ENCODE measurements at places on chromosomes 4 and X.

DNA sequence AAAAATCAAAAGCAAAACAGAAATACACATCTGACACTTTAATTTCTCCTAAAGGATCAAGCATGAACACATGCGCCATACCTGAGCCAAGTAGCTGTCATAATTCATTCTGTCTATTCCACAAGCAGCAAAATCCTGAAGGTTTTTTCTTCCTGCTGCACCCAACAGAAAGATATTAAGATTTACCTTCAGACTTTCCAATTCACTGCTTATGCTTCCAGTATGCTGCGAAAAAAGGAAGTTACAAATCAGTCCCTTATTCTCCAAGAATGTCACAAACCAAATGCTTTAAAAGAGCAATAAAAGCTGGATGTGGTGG lies 29.2 kb upstream of the FGFBP2 start:
- no peak for DNase-seq

DNA sequence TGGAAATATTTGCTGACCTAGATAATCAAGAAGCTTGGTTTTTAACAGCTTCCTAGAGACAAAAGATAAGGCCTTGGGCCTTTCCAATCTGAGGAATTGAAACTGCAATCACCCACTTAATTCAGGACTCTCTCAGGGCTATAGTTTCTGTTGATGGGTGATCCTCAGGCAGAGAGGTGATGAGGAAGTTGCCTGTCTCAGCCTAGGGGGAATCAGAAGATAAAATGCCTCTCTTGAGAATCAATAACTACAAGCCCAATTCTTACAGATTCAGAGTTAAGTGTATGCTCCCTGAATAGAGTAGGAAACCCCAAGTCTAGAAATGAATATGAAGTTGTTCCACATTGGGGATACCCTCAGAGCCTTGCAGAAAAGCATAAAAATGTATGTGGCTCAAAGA lies 45.5 kb downstream of the NFKB1 start:
- DNase-seq: no peak

DNA sequence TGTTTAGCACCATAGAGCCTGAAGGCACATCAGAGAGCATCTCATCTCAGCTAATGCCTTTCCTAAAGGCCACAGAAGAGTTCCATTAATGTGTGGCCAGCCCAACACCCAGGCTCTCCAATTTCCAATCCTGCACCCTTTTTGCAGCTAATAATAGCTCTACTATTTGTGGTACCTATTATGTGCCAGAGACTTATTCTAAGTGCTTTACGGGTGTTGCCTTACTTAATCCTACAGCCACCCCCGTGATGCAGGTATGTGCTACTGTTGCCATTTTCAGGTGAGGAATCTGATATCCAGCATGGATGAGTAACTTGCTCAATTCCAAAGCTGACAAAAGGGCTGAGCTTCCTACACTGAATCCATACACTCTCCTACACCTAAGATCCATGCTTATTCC lies 217.6 kb upstream of the GALNT7 start:
- DNase-seq: no peak

GRCh38 chr4:33696586-33696985 lies 2547.7 kb downstream of the ARAP2 start:
- DNase-seq: no peak

DNA sequence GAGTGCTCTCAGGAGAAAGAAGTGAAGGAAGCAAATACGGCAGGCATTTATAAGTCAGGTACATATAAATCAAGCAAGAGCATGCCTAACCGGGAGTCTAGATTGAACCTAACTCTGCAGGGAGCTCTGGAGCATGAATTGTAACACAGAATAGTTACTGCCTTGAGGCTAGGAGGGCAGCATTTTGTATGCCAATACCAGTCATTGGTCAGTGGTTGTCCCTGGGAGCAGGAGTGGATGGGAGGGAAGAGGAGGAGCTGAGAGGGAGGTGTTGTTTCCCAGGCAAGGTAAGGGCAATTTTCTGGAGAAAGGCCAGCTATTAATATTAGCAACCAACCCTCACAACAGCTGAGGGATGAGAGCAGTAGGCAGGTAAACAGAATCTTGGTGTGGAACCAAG lies 224.7 kb upstream of the DCAF8L1 start:
- no peak for DNase-seq

- DNase-seq: no peak
These were observed 8.6 kb upstream of the ENPEP start for GRCh38 chr4:110467400-110467799.

GRCh38 chr4:47650584-47651130 lies 165.6 kb downstream of the ATP10D start:
- no peak for DNase-seq

DNA sequence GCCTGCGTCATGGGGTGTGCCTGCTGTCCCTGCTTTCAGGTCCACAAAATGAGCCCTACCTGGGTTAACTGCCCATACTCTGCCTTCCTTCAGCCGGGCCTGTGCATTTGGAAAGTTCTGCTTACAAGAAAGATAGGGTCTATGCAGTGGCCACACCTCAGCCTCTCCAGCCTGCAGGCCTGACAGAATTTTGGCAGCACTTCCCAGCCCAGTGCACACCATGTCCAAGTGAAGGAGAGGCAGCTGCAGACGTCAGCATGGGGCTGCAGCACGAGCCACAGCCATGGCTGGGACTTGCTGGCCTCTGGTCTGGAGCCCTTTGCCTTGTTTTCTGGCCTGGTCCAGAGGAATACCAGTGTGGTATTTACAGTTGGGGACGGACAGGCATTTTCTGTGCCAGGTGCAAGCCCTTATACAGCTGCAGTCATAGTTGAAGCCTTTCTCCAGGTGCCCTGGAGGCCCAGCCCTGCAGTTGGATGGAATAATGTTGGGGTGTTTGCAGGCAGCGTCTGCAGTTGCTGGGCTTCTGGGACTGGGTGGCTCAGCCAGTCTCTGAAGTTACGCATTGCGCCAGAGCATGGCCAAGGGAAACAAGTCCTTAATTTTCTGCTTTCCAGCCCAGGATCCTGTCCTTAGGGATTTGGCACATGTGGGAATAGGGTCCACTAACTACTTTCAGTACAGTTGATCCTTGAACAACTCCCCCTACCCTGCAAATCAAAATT lies 26.2 kb downstream of the JADE1 start:
- no peak for DNase-seq

- DNase-seq: peak; percentile 43
These were observed 92.5 kb upstream of the EDA2R start for GRCh38 chrX:66731398-66731797.

DNA sequence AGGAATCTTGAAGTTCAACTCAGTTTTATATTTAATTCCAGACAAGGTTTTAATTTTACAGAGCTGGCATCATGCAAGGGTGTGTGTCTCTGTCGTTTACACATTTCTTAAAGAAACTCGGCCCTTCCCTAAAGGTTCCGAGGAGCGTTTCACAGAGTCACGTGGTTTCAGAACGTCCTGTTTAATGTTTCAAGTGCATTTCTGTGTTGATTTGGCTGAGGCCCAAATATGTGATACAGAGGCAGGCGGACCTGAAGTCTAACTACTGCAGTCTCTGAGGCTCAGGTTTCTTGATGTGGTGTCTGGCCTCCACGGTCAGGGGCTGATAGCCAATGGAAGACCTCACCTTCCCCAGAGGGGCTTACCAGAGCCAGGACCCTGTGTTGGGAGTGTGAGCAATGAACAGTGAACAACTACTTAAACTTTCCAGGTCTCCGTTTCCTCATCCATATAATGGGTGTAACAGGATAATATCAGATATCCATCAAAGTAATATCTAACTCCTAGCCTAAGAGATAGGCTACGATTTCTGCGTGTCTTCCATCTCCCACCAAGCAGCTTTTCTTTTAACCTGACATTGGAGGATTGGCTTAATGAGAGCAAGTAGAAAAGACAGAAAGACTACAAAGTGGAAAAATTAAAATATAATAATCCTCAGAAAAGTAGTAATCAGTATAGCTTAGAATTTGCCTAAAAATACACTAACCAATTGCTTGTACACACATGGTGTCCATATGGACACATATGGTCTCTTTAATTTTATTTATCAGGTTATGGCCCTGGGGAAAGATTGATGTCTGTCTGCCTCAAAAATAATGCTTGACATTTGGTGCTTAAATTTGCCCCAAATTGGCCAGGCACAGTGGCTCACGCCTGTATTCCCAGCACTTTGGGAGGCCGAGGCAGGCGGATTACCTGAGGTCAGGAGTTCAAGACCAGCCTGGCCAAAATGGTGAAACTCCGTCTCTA lies 50.0 kb upstream of the TRIM2 start:
- DNase-seq: peak; percentile 27

GRCh38 chr4:110631584-110632505 lies 9.0 kb upstream of the PITX2 start:
- DNase-seq: peak; percentile 61

GRCh38 chr4:164204434-164204833 lies 549.5 kb upstream of the SMIM31 start:
- no peak for DNase-seq

DNA sequence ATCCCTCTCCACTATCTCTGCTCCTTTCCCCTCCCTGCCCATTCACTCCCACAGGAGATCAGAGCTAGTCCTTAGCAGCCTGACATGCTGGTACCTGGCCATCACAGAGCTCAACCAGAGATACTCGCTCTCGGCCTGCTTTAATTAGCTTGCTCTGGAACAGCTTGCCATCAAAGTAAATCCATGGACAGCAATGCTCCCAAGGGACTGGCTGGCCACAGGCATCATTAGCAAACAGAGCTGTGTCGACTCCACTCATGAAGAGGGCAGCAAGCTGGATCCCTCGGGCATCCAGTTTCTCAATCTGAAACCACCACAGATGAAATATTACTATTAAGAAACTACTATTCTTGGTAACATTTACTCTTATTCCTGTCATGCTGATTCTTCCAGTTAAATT lies 43.4 kb upstream of the PHF8 start:
- no peak for DNase-seq

- peak; percentile 53 for DNase-seq
These were observed 189.1 kb upstream of the RBPJ start for GRCh38 chr4:26131711-26132110.

DNA sequence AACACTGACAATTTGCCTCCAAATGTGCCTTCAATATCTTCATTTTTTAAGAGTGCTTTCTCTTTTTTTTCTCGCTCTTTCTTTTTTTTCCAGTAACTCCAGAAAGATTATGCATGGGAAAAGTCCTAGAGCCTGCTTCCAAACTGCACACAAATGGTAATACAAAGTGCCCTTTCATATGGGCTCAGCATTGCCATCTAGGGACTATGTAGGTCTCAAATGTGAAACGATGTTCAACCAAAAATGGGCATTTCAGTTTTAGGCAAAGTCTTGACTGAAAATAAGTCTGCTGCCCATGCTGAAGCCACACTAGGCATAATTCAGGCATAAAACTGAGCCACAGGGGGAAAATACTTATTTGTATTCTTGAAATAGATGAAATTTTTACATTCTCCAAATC lies 65.6 kb downstream of the SYNPO2 start:
- no peak for DNase-seq

DNA sequence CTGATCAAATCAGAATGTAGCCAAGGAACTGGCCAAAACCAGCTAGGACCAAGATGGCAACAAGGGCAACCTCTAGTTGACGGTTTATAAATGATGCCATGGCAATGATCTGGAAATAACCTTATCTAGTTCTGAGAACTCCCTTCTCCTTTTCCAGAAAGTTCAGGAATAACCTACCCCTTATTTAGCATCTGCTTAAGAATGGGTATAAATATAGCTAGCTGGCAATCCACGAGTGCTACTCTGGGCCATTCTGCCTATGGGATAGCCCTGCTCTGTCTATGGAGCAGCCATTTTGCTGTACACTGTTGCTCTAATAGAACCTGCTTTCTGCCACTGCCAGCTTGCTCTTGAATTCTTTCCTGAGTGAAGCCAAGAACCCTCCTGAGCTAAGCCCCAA lies 184.4 kb upstream of the TBC1D9 start:
- no peak for DNase-seq

- no peak for DNase-seq
These were observed 90.9 kb upstream of the BANK1 start for GRCh38 chr4:101699441-101700124.

DNA sequence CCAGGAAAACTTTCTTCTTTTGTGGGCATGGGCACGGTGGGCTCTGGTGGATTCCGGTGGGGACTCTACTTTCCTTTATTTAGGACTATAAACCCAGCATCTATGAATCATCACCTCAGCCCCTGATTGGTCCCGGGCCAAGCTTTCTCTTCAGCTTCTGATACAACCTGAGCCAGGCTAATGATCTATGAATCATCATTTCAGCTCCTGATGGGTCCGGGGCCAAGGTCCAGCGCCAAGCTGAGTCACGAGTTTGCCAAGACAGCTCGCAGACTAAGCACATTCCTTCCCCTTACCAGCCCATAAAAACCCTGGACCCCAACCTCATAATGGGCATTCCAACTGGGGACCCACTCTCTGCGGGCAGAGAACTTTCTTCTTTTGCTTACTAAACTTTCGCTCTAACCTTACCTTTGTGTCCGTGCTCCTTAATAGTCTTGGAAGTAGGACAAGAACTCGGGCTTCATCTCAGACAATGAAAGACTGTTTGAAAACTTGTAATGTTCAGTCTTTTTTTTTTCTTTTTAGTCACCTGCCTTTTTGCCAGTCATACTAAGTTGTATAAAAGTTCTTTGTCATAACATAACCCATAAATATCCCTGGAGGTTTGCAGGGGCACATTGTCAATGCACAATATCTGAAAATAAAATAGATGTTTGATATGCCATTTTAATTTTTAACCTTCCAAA lies 904.9 kb upstream of the EPHA5 start:
- DNase-seq: no peak

- DNase-seq: no peak
These were observed 15.3 kb downstream of the RTL3 start for GRCh38 chrX:78643874-78644273.

DNA sequence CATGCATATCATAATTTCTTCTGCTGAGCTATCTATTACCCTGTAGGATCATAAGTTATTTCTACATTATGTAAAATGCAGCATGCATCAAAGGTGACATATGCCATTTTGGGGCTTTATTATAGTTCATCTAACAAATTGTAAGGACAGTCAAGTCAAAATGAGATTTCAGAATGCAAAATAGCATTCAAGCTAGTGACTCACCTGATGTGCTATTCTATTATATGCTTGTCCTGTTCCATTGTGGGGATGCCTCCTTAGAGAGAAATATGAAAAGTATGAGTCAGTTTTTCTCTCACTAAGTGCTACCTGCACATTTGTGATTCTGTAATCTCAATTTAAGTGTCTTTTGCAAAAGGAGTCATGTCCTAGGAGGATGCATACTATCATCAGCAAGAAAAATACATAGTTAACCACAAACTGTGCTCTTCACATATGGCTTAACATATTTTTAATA lies 647.0 kb upstream of the PCDH10 start:
- peak; percentile 3 for DNase-seq

DNA sequence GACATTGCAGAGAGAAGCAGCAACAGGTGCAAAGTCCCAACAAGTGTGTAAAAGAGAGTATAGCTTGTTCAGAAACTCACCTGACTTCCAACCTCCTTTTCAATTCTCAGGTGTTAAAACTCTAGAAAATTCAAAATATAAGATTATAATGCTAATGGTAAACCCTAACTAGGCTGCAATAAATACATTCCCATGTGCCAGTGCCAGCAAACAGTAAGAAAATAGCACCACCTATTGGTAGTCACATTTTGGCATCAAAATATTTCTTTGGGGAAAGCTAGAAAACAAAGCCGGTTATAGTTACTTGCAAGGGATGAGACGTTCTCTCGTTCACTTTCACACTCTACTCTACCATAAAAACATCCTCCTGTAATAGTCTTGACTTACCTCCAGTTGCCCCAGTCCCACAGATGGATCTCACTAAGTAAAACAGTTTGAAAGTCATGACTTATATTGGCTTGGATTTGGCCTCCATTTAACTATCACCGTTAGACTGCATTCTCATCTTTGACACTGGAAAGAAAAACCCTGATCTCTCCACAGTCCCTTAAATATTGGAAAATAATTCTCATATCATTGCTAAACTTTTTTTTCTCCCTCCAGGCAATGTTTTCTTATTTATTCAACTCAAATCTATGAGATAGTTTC lies 9.6 kb downstream of the BMP3 start:
- peak; percentile 35 for DNase-seq

- DNase-seq: no peak
These were observed 47.2 kb downstream of the GRK4 start for GRCh38 chr4:3010577-3010976.

Measured in activated CD4-positive, alpha-beta T cell treated with anti-CD3 and anti-CD28 coated beads, Interleukin-2, amount 50 U/mL, for 16 hours (primary cell).